ENCODE measurements at places on chromosomes 11 and 22. TPM values are rescaled to one million over a fixed set of nuclear protein-coding genes. Genes with fewer than 3 reads are reported as not detected.

CALCA gene
- not detected for total RNA-seq

- H3K4me3 ChIP-seq, result no peak overlapping the region
- no peak for DNase-seq
- peaks cover 32% of the 10 kb centered on the region for H3K27me3 ChIP-seq
- H3K4me1 ChIP-seq, result peaks cover 37% of the 10 kb centered on the region
- H3K36me3 ChIP-seq, result peaks cover 5% of the 10 kb centered on the region
- H3K27ac ChIP-seq, result no peak overlapping the region
These were observed 43.8 kb downstream of the TRMU start for GRCh38 chr22:46379066-46379930.

GRCh38 chr22:47000888-47001287, 238.4 kb downstream of the TBC1D22A start:
- no peak overlapping the region for H3K4me3 ChIP-seq
- no peaks in the 10 kb centered on the region for H3K4me1 ChIP-seq
- H3K27ac ChIP-seq, result no peak overlapping the region
- H3K27me3 ChIP-seq, result no peaks in the 10 kb centered on the region

DNA sequence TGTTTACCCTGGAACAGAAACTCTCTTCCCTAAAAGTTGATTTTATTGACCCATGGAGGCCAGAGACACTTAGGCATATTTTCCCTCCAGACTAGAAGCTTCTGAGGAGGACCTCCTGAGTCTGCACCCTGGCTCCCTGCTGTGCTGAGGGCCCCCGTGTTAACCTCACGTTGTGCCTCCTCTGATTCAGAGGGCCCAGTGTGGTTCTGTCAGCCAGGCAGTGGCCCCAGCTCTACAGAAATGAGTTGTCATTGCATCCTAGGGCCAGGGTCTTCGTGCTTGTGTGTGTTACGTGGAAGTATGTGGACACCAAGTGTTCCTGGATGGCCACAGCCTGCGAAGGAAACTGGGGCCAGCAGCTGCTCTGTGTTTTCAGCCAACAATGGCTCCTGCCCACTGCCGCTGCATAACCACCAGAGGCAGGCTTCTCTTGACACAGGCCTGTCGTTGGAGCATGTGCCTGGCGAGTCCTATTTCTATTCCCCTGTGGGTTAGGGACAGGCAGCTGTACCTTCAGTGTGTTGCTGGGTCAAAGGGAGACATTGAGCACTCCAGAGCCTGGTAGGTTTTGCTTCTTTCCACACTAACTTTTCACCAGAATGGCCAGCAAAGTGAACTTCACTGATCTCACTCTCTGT, 44.5 kb downstream of the MED15 start:
- peaks cover 5% of the 10 kb centered on the region for H3K36me3 ChIP-seq
- DNase-seq, result no peak
- H3K27me3 ChIP-seq, result no peaks in the 10 kb centered on the region
- H3K4me1 ChIP-seq, result peaks cover 40% of the 10 kb centered on the region
- H3K4me3 ChIP-seq, result no peak overlapping the region

DNA sequence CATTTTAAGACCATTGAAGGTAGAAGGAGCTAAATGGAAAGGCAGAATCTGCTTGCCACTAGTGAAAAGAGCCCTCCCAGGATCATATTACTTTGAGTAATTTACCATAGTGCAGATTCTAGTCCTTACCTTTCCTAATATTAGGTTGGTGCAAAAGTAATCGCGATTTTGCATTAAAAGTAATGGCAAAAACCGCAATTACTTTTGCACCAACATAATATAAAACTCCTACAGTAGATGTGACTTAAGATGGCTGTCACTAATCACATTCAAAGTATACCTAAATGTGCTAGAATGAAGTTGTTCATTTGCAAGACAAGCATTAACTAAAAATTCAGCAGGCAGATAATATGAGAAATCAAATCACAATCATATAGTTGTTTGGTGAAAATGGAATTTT, 38.1 kb upstream of the ARL14EP start:
- H3K27me3 ChIP-seq, result peaks cover 5% of the 10 kb centered on the region
- H3K4me3 ChIP-seq, result no peak overlapping the region
- no peak for DNase-seq
- H3K27ac ChIP-seq, result no peak overlapping the region
- H3K4me1 ChIP-seq, result peaks cover 6% of the 10 kb centered on the region

DNA sequence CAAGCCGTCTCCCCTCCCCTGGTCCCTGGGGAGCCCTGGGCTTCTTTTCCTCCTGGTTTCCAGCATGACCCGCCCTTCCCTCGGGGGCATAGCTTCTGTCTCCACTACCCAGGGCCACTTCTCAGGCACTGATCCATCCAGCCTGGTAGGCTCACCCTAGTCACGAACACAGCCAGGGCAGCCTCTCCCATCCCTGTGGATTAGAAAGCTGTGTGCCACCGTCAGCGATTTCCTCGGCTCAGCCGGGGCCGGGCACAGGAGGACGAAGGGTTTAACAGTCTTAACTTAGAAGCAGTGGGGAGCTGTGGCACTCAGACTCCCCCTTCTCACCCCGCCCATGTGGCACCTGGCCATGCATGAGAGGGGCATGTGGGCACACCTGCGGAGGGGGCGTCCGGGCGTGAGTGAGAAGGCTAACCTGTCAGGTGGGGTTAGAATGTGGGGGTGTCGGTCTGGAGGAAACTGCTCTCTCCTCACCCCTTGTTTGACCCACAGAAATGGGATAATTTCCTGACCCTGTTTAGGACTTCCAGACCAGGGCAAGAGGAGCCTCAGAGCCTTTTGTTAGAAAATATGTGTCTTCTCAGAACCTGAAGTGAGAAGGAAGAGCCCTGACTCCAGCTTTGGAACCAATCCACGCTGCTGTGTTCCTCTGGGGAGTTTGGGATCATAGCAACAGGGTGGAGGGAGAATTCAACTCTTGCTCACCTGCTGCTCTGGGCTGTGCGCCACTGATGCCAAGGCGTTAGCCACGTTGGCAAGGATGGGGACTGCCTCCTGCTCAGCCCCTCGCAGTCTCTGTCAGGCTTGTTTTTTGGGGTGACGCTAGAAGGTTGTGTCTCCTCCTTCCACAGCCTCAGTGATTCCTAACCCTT, 14.6 kb downstream of the GLB1L2 start:
- H3K36me3 ChIP-seq, result no peaks in the 10 kb centered on the region
- no peak overlapping the region for H3K4me3 ChIP-seq
- no peaks in the 10 kb centered on the region for H3K4me1 ChIP-seq
- H3K27ac ChIP-seq, result no peak overlapping the region

DNA sequence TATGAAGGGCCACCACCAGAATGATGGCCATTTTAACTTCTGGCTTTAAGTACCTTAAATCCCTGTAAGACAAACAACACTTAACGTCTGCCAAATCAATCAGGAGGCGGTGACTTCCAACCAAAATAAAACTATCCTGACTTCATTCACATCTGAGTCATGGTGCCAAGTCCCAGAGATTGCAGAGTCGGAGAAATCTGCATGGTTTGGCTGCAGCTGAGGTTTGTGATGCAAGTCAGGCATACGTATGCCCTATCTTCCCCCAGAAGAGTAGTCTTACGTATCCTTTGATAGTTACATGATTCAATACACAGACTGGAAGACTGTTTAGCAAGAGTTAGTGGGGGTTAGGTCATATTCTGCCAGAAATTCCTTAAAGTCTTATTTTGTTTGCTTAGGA, 1.7 kb upstream of the GAB2 start:
- H3K27me3 ChIP-seq, result peaks cover 23% of the 10 kb centered on the region
- H3K4me3 ChIP-seq, result peak overlapping the region; percentile 95
- no peaks in the 10 kb centered on the region for H3K36me3 ChIP-seq
- no peak for DNase-seq

- no peaks in the 10 kb centered on the region for H3K27me3 ChIP-seq
- H3K4me1 ChIP-seq, result no peaks in the 10 kb centered on the region
- no peak for DNase-seq
- H3K36me3 ChIP-seq, result no peaks in the 10 kb centered on the region
- H3K4me3 ChIP-seq, result no peak overlapping the region
These were observed 829.6 kb downstream of the KCNA4 start for GRCh38 chr11:29187215-29187614.

- H3K36me3 ChIP-seq, result no peaks in the 10 kb centered on the region
- no peak overlapping the region for H3K4me3 ChIP-seq
- no peak for DNase-seq
- H3K27me3 ChIP-seq, result peaks cover 53% of the 10 kb centered on the region
- no peak overlapping the region for H3K27ac ChIP-seq
These were observed 6.5 kb upstream of the FJX1 start for GRCh38 chr11:35611741-35612140.

TMEM121B gene
- total RNA-seq, result 12.2 TPM

CXCR5 gene
- total RNA-seq, result not detected

GRCh38 chr11:76835928-76836612, 24.6 kb upstream of the ACER3 start:
- DNase-seq, result no peak
- no peaks in the 10 kb centered on the region for H3K27me3 ChIP-seq
- no peaks in the 10 kb centered on the region for H3K36me3 ChIP-seq
- no peak overlapping the region for H3K4me3 ChIP-seq

CHADL gene
- 0.61 TPM for total RNA-seq

OR2AG1 gene
- not detected for total RNA-seq

- peaks cover 9% of the 10 kb centered on the region for H3K4me1 ChIP-seq
- H3K27me3 ChIP-seq, result no peaks in the 10 kb centered on the region
- H3K27ac ChIP-seq, result no peak overlapping the region
- no peak for DNase-seq
- H3K4me3 ChIP-seq, result no peak overlapping the region
These were observed 83.9 kb downstream of the OR5AK2 start for GRCh38 chr11:57072640-57073039.

SART1 gene
- 66.4 TPM for total RNA-seq

GRCh38 chr22:34834059-34834458, 231.9 kb upstream of the ISX start:
- peak overlapping the region; percentile 33 for H3K4me3 ChIP-seq
- H3K27ac ChIP-seq, result peak overlapping the region; percentile 86
- H3K27me3 ChIP-seq, result no peaks in the 10 kb centered on the region

EHF gene
- total RNA-seq, result not detected

APOL4 gene
- not detected for total RNA-seq

- H3K27me3 ChIP-seq, result no peaks in the 10 kb centered on the region
- peaks cover 5% of the 10 kb centered on the region for H3K4me1 ChIP-seq
- DNase-seq, result no peak
- H3K4me3 ChIP-seq, result no peak overlapping the region
These were observed 384.1 kb downstream of the CTTN start for GRCh38 chr11:70782401-70782913.

PKP3 gene
- total RNA-seq, result 0.42 TPM

DNA sequence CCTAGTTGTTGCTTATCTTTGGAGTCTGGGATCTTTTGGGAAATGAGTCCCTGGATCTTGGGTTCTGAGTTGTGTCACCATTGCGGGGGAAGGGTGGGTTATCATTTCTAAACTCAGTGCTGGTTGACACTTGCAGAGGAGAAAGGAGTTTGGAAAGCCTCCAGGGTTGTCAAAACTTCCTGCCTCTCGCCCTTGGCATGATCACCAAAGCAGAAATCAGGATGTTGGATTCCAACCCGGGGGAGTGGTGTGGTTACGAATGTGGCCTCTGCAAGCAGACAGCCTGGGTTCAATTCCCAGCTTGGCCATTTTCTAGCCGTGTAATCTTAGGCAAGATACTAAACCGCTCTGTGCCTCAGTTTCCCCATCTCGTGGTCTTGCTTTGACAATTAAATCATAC, 24.3 kb downstream of the CD6 start:
- H3K4me3 ChIP-seq, result no peak overlapping the region
- H3K4me1 ChIP-seq, result peaks cover 10% of the 10 kb centered on the region
- no peak overlapping the region for H3K27ac ChIP-seq
- H3K27me3 ChIP-seq, result peaks cover 29% of the 10 kb centered on the region
- DNase-seq, result no peak
- H3K36me3 ChIP-seq, result no peaks in the 10 kb centered on the region

GRCh38 chr11:67528376-67528775, 5.1 kb upstream of the CABP2 start:
- H3K4me1 ChIP-seq, result peaks cover 9% of the 10 kb centered on the region
- no peak overlapping the region for H3K4me3 ChIP-seq
- H3K27me3 ChIP-seq, result peaks cover 7% of the 10 kb centered on the region
- H3K36me3 ChIP-seq, result peaks cover 2% of the 10 kb centered on the region
- no peak for DNase-seq

IGSF22 gene
- total RNA-seq, result 0.19 TPM

- no peaks in the 10 kb centered on the region for H3K4me1 ChIP-seq
- no peak overlapping the region for H3K27ac ChIP-seq
- H3K4me3 ChIP-seq, result no peak overlapping the region
These were observed 132.5 kb downstream of the WT1 start for GRCh38 chr11:32302826-32303225.

ABCG4 gene
- total RNA-seq, result 3.3 TPM

DNA sequence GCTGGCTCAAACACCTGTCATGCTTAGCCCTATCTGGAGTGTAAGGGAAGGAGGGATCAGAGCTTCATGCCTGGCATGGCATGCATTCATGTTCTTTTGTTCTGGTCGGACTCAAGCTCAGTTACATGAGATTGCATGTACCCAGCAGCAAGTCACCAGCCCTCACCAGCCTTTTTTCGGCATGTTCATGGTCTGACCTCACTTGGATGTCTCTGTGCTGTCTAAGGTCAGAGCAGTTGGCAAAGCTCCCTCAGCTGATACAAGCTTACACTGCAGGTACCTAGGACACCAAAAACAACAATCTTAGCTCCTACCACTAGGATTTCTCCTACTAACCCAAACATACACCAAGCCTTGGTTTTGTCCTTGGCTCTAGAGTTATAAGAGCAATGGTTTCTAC, 152.6 kb downstream of the BARX2 start:
- H3K4me1 ChIP-seq, result peaks cover 8% of the 10 kb centered on the region
- peaks cover 11% of the 10 kb centered on the region for H3K27me3 ChIP-seq
- no peak for DNase-seq

GRCh38 chr11:69126286-69126685, 29.4 kb upstream of the SMIM38 start:
- DNase-seq, result no peak
- H3K27me3 ChIP-seq, result no peaks in the 10 kb centered on the region
- no peak overlapping the region for H3K27ac ChIP-seq
- H3K4me1 ChIP-seq, result peaks cover 17% of the 10 kb centered on the region

MRGPRF gene
- 0.23 TPM for total RNA-seq

ARHGAP8 gene
- 0.61 TPM for total RNA-seq

GRCh38 chr22:39280250-39280649, 35.5 kb upstream of the PDGFB start:
- H3K27ac ChIP-seq, result no peak overlapping the region
- H3K4me3 ChIP-seq, result no peak overlapping the region
- no peaks in the 10 kb centered on the region for H3K27me3 ChIP-seq
- no peak for DNase-seq
- H3K36me3 ChIP-seq, result no peaks in the 10 kb centered on the region

- no peak overlapping the region for H3K27ac ChIP-seq
- H3K27me3 ChIP-seq, result peaks cover 8% of the 10 kb centered on the region
These were observed 34.0 kb upstream of the A4GALT start for GRCh38 chr22:42754658-42755057.
